Stimulated activated CD4-positive, alpha-beta T cell treated with anti-CD3 and anti-CD28 coated beads, Interleukin-1b, Interleukin-23, amount 100 ng/mL, for 1 hour (primary cell): ENCODE measurements at places on chromosomes 4 and X.

DNA sequence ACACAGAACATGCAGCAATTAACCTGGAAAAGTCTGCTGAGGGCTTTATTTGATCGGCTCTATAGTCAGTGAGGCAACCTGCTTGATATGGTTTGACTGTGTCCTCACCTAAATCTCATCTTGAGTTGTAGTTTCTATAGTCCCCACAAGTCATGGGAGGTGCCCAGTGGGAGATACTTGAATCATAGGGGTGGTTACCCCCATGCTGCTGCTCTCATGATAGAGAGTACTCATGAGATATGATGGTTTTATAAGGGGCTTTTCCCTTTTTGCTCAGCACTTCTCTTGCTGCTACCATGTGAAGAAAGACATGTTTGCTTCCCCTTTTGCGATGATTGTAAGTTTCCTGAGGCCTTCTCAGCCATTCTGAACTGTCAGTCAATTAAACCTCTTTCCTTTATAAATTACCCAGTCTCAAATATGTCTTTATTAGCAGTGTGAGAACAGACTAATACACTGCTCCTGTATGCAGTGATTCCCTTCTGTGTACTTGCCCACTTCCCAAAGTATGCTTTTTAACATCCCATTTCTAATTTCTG, 78.2 kb downstream of the NPFFR2 start:
- DNase-seq = no peak

DNA sequence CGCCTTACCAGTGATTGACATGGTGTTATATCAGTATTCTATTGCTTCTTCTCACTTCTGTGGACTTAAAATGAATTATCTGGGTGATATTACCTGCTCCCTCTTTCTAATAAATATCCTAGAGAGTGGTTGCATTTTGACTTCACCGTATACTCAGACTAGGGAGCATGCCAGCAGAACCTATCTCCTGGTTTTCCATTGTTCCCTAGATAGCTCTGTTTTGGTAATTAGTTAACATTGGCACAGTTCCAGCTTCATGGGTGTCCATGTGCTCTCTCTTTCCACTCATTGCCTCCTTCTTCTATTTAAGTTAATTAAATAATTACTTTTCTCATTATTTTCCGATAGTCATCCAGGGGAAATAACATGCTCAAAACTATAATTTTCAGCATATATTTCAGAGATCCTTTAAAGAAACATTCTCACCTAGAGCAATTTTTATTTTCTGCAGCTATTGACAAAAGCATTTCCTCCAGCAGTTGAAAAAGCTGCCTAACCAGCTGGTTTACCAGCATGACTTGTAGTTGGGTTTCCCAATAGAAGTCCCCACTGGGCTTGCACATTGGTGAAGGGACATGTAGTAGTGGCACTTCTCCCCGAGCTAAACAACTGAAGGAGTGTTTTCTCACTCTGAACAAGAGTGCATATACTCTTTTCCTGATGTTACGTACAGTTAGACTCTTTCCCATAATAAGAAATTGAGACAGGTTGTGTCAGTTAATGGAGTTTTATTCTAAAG, 27.9 kb upstream of the PAPSS1 start:
- DNase-seq = no peak

DNA sequence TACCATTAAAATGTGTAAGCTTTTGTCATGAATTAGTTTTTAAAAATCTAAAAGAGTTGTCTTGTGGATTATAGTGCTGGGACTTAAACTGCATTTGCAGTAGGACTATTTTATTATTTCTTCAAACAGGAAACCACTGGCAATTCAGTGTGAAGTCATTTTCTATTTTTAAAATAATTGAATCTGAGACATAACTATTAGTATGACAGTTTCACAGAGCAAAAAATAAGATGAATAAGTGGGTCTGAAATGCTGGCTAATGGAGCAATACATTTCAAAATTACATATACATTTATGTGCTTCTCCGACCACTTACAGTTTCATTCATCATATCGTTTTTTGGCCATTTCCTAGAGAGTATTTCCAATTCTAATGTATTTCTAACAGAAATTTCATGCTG, 75.3 kb upstream of the RAPGEF2 start:
- DNase-seq = no peak

GRCh38 chr4:126328914-126329313, 1014.2 kb downstream of the FAT4 start:
- DNase-seq = no peak

DNA sequence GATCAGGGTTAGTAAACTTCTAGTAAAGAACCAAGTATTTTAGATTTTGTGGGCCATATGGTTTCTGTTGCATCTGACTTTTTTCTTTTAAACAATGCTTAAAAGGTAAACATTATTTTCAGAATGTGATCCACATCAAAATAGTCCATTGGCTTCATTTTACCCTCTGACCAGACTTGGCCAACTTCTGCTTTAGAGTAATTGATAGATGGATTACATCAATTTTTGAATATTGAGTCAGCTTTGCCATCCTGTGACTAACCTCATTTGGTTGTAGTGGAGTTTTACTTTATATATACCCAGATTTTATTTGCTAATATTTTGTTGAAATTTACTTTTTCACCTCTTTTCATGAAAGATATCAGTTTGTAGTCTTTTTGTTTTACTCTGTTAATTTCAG, 559.8 kb downstream of the TLL1 start:
- DNase-seq = no peak

DNA sequence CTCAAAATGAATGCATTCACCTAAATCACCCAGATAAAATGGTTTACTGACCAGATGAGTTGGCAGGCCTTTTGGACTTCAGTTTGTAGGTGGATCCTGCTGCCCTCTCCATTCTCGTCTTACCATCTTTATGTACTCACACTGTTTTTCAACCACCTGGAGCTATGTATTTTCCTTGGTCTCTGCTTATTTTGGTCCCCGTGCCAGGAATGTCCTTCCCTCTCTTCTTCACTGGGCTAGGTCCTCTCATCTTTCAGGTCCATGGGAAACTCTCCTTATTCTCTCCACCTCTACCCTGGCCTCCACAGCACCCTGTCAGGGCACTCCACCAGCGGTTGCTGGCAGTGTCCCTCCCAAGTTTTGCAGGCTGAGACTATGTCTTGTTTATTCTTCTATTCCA, 2.6 kb downstream of the GPRIN3 start:
- no peak for DNase-seq

GRCh38 chr4:26206339-26206738, 114.5 kb upstream of the RBPJ start:
- DNase-seq = no peak

GRCh38 chr4:110830461-110830860, 207.6 kb upstream of the PITX2 start:
- no peak for DNase-seq

- DNase-seq = no peak
These were observed 875 bp downstream of the LAP3 start for GRCh38 chr4:17577665-17578481.

DNA sequence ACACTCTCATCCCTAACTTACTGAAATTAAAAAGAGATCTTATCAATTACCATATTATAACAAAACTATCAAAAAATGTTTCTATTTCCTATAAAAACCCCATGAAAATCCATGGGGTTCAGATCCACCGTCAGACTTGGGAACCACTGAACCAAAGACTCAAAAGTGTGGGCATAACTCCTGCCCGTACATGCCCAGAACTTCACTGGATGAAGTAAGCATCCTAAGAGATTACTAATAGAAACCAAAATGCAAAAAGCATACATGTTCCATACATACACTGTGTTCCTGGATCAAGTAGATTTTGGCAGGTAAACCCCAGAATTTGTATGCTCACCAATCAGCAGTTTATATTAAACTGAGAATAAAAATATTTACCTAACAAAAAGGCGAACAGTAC, 66.1 kb downstream of the PRSS12 start:
- DNase-seq = no peak

GRCh38 chr4:74768857-74769525, 25.3 kb downstream of the BTC start:
- no peak for DNase-seq

DNA sequence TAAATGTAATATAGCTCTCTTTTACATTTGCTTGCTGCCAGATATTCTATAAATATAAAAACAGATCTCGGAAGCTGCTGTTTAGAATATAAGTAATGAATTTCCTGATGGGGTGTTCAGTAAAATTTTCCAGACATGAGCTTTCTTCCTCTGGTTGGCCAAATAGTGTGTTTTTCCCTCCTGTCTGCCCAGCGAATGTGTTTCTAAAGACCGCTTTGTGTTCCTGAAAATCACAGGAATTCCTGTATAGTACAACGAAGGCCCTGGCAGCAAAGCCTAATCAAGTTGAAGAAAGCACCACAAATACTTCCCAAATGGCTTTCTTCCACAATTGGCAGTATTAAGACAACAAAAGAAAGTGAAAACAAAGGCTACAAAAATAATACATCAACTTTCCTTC, 494.1 kb downstream of the INPP4B start:
- no peak for DNase-seq

DNA sequence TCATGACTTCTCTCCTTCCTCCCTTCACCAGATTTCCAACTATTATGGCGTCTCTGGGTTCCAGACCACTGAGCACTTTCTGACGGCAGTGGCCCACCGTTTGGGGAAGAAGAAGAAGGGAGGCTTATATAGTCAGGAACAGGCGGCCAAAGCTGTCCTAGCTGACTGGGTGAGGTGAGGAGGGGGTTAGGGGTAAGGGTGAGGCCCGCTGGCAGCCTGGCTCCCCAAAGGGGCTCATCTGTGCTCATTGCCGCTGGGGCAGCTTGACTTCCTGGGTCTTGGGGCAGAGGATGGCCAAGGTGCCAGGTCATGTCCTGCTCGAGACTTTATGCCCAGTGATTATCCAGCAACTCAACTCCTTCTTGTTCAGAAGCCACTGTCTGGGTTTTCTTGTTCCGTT, 21.8 kb downstream of the GNL3L start:
- no peak for DNase-seq

- DNase-seq = no peak
These were observed 703 bp upstream of the FTSJ1 start for GRCh38 chrX:48475296-48475695.

GRCh38 chr4:8355864-8356565, 84.5 kb downstream of the ACOX3 start:
- DNase-seq = no peak

- DNase-seq = no peak
These were observed 29.0 kb downstream of the LRBA start for GRCh38 chr4:150986085-150986484.

- DNase-seq = no peak
These were observed 56.2 kb downstream of the CDS1 start for GRCh38 chr4:84639145-84639544.

- no peak for DNase-seq
These were observed 85.1 kb upstream of the SHOX start for GRCh38 chrX:545452-545885.

DNA sequence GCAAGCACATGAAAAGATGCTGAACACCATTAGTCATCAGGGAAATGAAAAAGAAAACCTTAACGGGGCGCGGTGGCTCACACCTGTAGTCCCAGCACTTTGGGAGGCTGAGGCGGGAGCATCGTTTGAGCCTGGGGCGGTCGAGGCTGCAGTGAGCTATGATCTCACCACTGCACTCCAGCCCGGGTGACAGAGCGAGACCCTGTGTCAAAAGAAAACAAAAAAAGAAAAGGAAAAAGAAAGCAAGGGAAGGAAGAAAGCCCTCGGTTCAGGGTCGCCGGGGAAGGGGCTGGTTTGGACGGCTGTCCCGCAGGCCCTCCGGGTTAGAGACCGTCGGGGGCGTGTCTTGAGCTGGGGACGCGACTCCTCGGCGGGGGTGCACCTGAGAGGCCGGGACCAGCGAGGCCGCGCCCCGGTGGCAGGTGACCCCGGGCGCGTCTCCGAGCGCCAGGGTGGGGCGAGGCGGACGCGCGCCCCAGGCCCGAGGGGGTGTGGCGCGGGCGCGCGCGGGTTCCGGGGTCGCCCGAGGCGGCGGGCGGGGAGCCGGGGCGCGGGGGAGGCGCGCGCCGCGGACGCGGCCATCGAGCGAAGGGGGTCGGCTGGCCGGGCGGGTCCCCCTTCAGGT, 478 bp upstream of the PLXNA3 start:
- no peak for DNase-seq

GRCh38 chrX:110584083-110584482, 211.5 kb downstream of the CHRDL1 start:
- DNase-seq = no peak

DNA sequence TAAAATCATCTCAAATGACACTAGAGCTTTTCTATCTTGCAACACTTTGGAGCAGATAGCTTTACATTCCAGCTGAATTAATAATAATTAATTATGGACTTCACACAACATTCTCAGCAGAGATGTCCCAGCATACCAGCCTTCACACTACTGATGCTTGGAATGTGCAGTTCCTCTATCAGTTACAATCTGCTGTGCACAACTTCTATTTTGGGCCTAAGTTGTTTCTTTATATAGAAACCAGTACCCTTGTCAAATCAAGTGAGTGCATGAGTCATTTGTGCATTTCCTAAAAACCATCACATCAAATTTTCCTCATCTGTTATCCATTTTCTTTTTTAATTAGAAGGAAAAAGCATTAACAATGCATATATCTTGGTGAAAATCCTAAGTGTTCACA, 8.8 kb upstream of the RASL11B start:
- DNase-seq = no peak

GRCh38 chr4:158172261-158173258, at the start of gene GASK1B:
GASK1B (minus strand) TSS chr4:158173025; CDS start chr4:158171375, 1,650 bp downstream.
- no peak for DNase-seq

DNA sequence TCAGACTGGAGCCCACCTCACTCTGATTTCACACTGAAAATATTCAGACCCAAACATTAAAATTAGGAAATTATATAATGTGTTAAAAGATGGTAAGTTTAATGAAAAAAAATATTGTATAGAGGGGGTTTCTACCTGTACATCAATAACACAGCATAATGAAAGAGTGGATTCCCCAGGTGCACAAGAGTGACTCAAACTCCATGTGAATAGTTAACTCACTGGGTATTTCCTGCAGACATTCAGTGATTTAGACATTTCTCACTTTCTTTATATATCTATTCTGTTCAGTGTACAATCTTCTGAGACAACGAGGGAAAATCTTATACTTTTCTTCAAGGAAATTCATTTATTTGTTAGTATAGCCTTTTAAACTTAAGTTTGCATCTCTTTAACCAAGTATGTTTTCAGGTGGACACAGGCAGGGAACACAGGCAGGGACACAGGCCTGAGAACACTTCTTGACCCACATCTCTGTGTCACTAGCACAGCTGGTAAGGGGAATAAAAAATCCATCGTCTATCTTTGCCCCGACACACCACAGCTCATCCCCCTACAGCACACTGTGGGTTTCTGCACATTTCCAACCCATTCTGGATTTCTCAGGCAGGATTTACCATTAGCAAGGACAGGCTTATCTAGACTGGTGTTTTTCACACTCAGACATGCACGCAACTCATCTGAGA, 525.5 kb upstream of the BOD1L1 start:
- DNase-seq = no peak

GRCh38 chr4:98166025-98166730, 22.9 kb upstream of the STPG2 start:
- no peak for DNase-seq

GRCh38 chrX:33906971-33907370, 225.1 kb downstream of the FAM47A start:
- no peak for DNase-seq

- peak; percentile 57 for DNase-seq
These were observed 21.7 kb upstream of the CD38 start for GRCh38 chr4:15756361-15756861.
